HT1080 (cell line): ENCODE measurements at places on chromosomes 6 and 20.

GRCh38 chr6:80618953-80619352, 512.5 kb downstream of the BCKDHB start:
- DNase-seq = no peak

DNA sequence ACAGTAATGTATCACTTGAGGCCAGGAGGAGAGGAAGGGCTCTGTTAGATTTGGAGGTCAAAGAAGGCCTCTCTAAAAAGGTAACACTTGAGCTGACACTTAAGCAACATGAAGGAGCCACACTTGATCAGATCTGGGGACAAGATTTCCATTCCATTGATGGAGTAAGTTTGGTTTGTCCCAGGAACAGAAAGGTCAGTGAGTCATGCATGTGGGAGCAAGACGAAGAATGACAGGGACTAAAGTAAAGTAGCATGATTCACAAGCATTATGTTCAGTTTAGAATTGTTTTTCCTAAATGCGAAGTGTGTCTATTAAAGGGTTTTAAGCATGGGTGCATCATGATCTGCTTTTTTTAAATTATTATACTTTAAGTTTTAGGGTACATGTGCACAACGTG, 47.4 kb downstream of the COL21A1 start:
- peak; percentile 39 for DNase-seq

DNA sequence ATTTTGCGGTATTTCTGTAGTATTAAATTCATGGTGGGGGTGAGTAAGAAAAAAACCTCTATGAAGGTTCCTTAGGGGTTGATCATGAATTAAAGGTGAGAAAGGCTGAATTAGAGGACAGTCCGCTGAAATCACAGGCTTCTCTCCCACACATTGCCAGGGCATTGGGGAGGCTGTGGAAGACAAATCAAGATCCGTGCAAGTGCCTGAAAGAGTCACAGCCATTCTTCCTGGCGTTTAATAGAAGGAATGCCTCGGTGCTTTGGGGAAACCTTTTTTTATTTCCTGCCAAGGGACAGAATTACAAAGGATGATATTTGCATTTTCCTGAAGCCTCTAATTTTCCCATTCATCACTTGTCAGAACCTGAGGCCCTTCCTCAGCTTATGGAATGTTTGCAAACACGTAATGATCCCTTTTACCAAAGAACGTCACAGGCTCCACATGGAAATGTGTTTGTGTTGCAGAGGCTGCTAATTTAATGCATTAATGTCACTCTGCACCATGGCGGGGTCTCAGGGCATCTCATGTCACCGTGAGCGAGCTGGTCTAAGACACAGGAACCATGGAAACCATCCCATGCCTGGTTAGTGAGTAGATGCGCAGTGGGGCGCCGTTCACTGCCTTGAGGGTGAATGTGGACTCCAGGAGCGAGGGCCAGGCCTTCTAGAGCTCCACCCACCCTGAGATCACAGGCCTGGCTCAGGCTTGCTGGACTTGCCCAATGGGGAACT, 185.9 kb upstream of the SULF2 start:
- no peak for DNase-seq

- DNase-seq = no peak
Observed at GRCh38 chr6:119535332-119535731, 185.8 kb upstream of the MAN1A1 start.

- no peak for DNase-seq
Observed at GRCh38 chr6:54074578-54075195, 36.6 kb upstream of the MLIP start.

DNA sequence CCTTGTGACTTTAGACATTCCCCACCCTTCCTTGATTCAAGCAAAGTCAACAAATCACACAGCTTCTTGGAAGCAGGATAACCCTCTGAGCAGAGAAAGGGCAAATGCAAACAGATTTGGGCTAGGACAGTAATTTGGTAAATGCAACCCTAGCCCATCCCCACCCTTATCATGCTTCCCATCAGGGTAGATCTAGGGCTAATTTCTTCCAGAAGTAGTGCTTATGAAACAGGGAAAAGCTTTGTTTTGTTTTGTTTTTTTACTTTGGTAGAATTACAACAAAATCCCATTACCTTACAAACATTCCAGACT, 525.1 kb upstream of the NOX3 start:
- DNase-seq = no peak

GRCh38 chr6:158033077-158033750, 51.6 kb downstream of the SYNJ2 start:
- no peak for DNase-seq

DNA sequence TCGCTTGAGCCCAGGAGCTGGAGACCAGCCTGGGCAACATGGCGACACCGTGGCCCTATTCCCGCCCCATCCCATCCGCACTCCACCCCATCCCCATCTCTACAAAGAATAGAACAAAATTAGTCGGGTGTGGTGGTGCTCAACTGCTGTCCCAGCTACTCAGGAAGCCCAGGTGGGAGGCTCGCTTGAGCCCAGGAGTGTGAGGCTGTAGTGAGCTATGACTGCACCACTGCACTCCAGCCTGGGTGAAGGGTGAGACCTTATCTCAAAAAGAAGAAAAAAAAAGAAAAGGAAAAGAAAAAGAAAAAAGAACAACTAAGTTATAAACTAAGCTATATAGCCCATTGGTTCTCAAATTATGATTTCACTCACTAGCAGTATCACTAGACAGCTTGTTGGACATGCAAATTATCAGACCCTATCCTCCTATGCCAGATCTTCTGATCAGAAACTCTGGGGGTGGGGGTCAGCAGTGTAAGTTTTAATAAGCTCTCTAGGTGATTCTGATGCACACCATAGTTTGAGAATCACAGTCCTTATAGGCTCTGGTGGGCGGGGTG, 491 bp upstream of the ITCH start:
- DNase-seq = no peak

- no peak for DNase-seq
Observed at GRCh38 chr6:42375007-42375635, 76.6 kb downstream of the TRERF1 start.

- DNase-seq = no peak
Observed at GRCh38 chr20:3784216-3784853, 2.2 kb downstream of the CENPB start.
